ENCODE measurements at places on chromosomes 1 and 21.

DNA sequence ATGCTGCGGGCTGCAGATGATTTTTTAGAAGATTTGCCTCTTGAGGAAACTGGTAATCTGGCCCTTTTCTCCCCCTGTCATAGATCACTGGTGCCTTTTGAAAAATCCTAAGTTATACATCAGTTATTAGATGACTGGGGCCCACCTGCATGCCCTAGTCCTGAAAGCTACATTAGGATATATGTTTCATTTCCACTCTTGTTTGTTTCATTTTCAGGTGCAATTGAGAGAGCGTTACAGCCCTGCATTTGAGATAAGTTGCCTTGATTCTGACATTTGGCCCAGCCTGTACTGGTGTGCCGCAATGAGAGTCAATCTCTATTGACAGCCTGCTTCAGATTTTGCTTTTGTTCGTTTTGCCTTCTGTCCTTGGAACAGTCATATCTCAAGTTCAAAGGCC, 8.1 kb upstream of the IFI44 start:
- no peak for DNase-seq

- no peak for DNase-seq
Observed at GRCh38 chr1:10064416-10065343, 31.9 kb downstream of the UBE4B start.

DNA sequence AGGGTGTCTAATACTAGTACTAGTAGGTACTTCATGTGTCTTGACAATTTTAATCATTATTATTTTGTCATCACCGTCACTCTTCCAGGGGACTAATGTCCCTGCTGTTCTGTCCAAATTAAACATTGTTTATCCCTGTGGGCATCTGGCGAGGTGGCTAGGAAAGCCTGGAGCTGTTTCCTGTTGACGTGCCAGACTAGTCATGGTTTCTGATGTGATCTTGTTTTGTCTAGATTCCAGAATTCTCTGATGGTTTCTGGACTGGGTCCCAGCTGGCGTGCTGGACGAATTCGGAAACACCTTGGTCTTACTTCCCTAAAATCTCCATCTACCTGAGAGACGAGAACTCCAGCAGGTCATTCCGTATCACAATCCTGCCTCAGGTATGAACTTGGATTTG, 66.1 kb upstream of the FAM3B start:
- DNase-seq: peak; percentile 17

DNA sequence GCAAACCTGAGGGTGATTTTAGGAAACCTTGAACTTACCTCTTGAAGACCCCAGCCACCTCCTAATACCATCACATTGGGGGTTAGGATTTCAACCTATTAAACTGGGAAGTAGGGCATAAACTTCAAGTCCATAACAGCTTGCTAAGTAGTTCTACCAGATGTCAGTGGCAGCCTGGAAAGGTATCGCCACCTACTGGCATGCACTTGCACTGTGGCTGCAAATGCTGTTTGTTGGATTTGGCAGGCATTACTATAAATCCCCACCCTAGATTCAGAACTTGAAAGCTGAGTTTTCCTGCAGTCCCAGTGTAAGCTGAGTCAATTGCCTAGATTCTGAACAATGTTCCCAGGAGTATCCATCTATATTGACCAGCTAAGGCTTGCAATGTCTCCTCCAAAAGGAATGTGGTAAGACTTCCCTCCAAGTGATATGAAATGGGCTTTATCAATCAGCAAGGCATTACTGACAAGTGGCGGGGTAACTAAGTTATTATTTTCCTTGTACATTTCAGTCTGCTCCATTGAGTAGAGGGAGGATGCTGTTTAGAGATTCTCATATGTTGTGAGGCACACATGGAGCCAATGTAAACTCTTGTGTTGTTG, 474.5 kb downstream of the PTPRC start:
- no peak for DNase-seq

GRCh38 chr1:44112486-44112885, 6.1 kb upstream of the KLF17 start:
- DNase-seq: no peak

- no peak for DNase-seq
Observed at GRCh38 chr1:232364654-232365382, 265.1 kb downstream of the SIPA1L2 start.

DNA sequence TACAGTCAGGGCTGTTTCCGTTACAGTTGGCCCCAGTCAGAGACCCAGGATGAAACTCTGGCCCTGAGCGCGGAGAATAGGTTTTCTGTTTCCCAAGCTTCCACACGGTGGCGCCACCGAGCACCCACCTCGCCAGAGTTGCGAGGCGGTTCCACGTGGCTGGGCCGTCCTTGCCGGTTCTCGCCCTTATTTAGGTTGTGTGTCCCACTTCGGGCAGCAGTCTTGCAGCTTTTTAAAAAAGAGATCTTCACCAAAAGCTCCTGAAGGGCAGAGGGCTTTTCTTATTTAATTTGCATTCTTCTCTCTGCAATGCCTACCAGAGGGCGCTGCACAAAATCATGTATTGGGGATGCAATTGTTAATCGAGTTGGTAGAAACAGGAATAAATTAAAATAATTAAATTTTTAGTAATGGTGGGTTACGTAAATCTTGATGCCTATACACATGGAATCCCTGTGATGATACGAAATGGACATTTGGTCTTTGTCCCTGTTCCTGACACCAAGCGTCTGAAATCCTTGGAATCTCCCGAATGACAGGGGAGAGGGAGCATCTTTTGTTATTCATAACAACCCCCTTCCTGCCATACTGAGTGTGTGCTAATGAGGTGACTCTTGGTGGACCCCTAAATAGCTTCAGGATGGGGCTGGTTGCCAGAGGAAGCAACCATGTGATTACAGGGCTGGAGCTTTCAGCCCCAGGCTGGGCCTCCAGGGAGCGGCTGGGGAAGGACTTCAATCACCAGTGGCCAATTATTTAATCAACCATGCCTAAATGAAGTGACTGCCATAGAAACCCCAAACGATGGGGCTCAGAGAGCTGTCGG, 5.6 kb upstream of the S100A7 start:
- peak; percentile 61 for DNase-seq

DNA sequence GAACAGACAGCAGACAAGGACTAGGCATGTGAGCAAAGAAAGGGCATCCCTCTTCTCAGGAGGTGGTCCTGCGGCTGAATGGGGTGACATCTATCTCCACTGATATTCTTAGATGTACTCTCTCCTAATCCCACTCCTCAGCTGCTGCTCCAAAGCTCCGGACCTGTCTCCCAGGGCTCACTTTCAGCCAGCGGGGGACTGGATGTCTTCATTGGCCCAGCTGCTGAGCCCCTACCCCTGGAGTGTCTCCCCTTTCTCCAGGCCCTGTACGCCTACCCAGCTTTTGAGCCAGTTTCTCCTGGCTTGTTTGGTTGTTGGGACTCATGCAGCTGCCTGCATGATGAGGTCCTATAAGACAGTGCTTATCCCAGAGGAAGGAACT, 28.8 kb upstream of the CSF1 start:
- DNase-seq: no peak

DNA sequence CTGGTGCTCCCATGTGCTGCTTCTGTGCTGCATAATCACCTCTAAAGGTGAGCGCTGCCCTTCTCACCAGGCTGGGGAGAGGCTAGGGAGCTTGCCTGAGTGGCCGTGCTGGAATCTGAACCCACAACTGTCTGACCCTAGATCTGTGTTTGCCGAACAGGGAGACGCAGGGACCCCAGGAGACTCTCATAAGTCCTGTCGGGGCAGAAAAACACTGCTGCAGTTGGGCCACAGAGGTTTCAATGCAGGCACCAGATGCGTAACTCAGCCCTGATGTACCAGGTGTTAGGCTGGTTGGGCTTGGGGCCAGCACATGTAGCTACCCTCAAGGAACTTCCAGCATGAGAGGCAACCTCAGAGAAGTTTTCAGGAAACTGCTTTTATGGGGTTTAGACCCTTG, 49.5 kb upstream of the DMRTB1 start:
- no peak for DNase-seq

GRCh38 chr1:203556047-203556851, 62.3 kb downstream of the OPTC start:
- DNase-seq: no peak

GRCh38 chr1:39957299-39958015, 2.5 kb downstream of the MFSD2A start:
- no peak for DNase-seq

DNA sequence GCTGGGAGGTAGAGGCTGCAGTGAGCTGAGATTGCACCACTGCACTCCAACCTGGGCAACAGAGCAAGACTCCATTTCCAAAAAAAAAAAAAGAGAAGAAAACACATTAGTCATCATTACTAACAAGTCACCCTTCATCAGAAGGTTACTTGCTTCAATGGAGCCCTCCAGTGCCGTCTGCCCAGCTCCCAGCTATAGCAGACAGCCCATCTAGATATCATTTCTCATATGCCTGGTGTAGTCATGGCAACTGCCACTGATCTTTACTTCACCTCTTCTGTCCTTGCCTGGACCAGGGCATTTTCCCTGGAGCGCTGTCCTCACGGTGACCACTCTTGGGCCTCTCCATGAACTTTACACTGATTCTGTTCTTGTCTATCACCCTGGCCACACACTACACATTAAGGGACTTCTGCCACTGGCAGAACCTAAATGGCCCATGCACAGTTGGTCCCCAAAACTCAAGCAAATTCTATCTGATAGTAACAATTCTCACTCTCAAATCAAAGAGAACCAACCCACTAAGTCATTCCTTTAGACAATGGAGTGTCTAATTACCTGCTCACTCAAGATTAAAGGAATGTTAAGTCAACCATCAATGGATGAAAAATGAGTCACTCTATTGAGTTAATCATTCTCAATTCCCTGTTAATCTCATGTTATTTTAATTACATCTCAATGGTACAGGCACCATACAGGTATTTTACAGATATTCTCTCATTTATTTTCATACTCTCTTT, 12.9 kb downstream of the GPA33 start:
- no peak for DNase-seq

GRCh38 chr1:66550243-66550642, 16.3 kb downstream of the SGIP1 start:
- no peak for DNase-seq

DNA sequence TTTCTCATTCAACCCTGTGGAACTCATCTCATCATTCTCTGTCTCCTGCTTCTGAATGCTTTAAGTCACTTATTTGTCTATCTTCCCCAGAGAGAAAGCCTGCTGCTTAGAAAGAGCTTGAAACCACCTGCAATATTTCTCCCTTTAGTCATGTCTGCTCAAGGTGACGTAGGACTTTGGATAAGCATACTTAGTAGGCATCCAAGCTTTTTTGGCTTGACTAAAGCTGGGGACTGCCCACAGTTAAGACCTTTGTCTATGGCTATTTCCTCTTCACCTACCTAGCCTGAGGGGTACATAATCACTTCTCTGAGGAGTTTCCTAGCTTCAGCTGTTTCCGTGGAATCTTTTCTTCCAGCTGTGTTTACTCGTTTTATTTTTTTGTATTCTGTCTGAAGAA, 665.8 kb upstream of the CAMK1G start:
- DNase-seq: no peak

DNA sequence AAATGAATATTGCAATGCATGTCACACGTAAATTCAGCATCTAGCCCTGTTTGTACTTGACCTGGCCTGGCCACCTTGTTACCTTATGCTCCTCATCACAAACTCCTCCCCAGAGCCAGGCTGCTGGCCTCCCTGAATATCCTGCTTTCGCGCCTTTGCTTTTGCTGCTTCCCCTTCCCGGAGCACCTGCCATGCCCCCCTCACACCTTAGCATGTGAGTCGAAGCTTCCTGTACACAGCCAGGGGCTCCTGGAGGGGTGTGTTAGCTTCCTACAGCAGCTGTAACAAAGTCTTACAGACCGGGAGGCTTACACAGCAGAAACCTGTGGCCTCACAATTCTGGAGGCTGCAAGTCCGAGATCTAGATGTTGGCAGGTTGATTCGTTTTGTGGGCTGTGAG, 60.1 kb downstream of the TLR5 start:
- DNase-seq: no peak

GRCh38 chr1:27342778-27343638, 1.2 kb downstream of the SYTL1 start:
- peak; percentile 80 for DNase-seq

GRCh38 chr1:162040657-162041056, 17.0 kb upstream of the OLFML2B start:
- DNase-seq: peak; percentile 66

DNA sequence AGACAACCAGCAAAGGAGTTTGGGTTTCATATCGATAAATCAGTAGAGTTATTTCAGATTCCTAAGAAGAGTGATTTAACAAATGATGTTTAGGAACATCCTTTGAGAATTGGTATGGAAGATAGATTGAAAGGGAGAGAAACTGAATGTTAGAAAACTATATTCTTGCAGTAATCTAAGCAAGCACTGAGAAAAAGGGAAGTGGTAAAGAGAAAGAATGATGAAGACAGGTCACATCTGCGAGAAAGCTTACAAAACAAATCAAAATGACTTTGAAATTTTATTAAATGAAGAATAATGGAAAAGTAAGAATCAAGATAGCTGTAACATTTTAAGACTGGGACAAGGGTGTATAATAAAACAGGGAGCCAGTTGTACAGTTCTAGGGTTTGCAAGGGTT, 177.0 kb downstream of the HS2ST1 start:
- DNase-seq: no peak

DNA sequence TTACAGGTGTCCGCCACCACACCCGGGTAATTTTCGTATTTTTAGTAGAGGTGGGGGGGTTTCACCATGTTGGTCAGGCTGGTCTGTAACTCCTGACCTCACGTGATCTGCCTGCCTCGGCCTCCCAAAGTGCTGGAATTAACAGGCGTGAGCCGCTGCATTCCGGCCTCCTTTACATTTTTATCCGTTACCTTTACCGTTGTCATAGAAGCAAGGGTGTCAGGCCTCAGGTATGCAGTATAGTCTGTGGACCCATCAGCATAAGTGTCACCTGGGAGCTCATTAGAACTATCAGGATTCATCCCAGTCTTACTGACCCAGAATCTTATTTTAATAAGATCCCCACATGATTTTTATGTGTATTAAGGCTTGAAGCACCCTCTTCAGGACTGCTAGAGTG, 5.4 kb downstream of the CDC42 start:
- DNase-seq: no peak

All from T47D (cell line).